Naive thymus-derived CD8-positive, alpha-beta T cell (primary cell): ENCODE measurements at places on chromosomes 3 and 15.

GRCh38 chr3:196677931-196678330 is 34.1 kb downstream of the CEP19 start:
- no peak for DNase-seq

- DNase-seq = no peak
These were observed 23.1 kb upstream of the MBNL1 start for GRCh38 chr3:152245498-152246170.

DNA sequence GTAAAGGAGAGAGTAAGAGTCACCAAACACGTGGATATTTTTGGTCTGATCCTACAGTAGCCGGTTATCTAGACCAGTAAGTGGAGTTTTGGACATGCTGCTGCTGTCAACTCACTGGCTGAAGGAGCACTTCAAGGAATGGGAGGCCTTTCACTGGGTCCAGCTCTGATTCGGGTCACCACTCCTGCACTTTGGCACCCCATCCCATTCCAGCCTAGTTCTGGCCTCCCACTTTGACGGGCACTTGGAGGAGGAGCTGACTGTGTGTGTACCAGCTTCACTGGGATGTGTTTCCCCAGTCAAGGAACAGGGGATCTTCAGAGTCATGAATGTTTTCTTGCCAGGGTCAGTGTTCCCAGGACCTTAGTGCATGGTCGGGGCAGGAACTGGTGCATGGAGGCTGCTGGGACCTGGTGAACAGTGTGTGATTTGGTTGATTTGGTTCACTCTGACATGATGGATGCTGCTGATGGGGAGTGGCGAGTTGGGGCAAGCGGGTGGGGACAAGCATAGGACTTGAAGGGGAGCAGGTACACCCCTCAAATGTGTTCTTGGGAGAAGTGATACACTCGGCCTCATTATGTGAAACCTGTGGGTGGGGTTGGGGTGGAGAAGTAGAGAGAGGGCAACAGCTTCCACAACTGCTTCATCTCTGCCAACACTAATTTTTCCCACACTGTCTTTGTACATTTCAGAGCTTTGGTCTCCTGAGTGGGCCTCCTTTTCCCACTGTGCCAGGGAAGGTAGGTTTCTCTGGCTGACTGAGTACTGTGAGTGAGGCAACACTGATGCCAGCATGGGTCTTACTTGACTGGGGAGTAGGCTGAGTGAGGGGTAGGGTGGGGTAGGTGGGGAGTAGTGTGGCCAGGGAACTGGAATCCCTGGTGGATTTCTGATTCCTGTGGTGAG is 64.0 kb downstream of the RGMA start:
- no peak for DNase-seq

GRCh38 chr15:31316135-31316795 is 10.4 kb upstream of the KLF13 start:
- DNase-seq = no peak

- no peak for DNase-seq
These were observed 125.5 kb downstream of the GREM1 start for GRCh38 chr15:32843219-32843815.

- DNase-seq = no peak
These were observed 30.6 kb upstream of the SLC6A6 start for GRCh38 chr3:14371573-14372474.

DNA sequence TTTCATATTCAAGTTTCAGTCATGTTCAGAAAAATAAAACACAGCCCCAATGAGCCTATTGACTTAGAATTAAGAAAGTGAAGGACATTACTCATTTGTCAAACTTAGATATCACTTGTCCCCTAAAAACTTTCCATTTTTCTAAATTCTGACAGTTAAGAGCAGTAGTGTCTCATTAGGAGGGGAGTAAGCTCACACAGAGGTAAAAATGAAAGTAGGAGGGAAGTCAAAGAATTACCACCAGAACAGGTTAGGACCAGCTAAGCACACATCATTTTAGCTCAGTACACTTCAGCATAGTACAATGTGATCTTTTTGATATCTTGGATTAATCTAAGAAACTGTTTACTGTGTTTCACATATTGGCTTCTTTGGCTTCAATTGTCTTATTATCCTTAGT is 64.3 kb downstream of the OSTN start:
- DNase-seq = no peak

- no peak for DNase-seq
These were observed 33.4 kb downstream of the FRMD4B start for GRCh38 chr3:69352305-69353087.

GRCh38 chr3:126039870-126040269 is 44.1 kb downstream of the SLC41A3 start:
- no peak for DNase-seq

GRCh38 chr15:80605591-80606150 is 89.4 kb upstream of the ABHD17C start:
- no peak for DNase-seq

DNA sequence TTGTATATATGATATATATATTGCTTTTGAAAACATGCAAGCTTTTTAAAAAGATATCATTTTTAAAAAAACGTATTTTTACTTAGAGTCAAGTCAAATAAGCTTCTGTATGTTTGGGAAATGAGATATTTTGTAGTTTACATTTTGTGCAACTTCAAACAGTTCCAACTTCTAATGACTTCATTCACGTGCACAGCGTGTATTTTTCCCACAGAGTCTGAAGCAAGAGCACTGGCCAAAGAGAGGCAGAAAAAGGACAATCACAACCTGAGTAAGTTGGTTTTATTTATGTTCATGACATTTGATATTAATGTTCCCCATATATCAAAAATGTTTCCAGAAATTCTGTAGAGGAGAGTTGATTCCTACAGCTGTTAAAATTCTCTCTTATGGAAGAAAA is 47.9 kb upstream of the SAMMSON start:
- DNase-seq = no peak

GRCh38 chr3:114892880-114893279 is 254.2 kb downstream of the ZBTB20 start:
- no peak for DNase-seq

- no peak for DNase-seq
These were observed 2.3 kb downstream of the EOGT start for GRCh38 chr3:69011096-69011730.

- DNase-seq = no peak
These were observed 195.4 kb downstream of the GOLGA6L6 start for GRCh38 chr15:20346082-20346805.

GRCh38 chr3:157100608-157101396 is 59.1 kb downstream of the CCNL1 start:
- no peak for DNase-seq

DNA sequence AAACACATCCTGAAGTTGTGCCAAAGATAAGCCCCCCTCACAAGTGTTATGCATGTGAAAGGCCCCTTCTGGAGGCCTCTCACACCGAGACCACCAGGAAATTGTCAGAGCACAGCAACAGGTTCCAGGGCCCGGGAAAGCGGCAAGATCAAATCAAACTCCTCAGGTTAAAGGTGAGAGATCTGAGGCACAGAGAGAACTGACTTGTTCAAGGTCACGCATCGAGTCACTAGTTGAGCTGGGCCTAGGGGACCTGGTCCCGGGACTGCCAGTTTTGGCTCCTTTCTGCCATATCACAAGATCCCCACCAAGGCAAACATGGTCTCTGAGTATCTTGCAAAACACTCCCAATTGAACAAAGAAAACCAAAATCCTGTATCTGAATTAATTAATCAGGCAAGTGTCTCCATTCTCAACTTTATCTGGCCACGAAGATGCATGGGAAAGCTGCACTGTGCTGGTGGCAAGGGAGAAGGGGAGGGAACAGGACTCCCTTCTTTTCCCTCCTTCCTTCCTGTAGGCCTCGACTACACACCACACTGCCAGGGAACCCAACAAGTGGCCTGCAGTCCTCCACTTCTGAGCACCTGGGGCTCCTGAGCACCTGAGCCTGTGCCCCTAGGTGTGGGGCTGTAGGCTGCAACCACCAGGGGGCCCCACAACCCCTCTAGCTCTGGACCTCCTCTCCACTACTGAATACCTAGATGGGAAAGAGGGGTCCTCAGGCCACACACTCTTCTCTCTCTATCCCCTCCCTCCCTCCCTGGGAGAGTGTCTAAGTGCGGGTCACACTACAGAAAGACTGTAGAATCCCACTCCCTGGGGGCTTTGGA is 37.3 kb downstream of the ANP32A start:
- peak; percentile 68 for DNase-seq

- DNase-seq = no peak
These were observed 50.0 kb upstream of the NPHP3 start for GRCh38 chr3:132772252-132772651.

DNA sequence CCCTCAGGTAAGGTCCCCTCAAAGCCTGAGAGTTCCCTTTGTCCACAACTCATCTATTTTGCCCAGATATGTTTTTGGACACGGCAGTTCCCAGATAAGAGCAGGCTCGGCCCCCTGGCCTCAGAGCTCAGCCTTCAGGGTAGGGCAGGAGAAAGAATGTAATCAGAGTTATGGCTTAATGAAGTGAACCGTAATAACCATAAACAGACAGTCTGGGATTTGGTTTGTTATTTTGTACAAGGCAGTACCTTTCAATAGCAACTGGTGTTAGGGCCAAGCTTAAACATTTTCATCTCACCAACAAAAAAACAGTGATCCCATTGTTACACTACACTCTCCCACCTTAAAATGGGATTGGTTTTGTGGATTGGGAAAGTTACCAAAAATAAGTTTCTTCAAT is 12.2 kb upstream of the ALDH1A3 start:
- no peak for DNase-seq

DNA sequence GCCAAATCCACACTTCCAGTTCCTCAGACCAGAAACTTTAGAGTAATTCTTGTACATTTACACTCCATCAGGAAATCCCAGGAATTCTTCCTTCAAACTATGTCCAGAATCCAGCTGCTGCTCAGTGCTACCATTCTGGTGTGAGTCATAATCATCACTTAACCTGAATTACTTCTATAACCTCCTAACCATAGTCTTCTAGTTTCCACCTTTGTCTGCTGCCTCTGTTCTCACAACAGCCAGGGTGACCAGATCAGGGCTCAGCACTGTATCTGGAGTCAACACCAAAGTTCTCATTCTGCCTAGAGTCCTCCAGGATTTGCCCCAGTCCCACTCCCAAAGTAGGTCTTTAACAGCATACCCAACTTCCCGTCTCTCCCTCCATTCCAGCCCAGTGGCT is 3.4 kb downstream of the CLDND1 start:
- no peak for DNase-seq

- no peak for DNase-seq
These were observed 46.9 kb upstream of the CSPG4 start for GRCh38 chr15:75759416-75760130.

- no peak for DNase-seq
These were observed 22.5 kb downstream of the RIOX2 start for GRCh38 chr3:97949743-97950142.

DNA sequence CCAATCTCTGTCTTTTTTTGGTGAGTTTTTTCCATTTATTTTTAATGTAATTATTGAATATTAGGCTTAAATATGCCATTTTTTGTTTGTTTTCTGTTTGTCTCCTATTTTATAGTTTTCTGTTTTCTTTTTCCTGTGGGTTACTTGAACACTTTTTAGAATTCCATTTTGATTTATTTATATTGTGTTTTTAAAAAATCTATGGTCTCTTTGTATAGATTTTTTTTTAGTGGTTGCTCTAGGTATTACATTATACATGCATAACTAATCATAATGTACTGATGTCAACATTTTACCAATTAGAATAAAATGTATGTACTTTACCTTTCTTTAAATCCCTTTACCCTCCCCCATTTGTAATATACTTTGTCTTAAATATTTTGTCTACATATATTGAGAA is 56.2 kb downstream of the RASA2 start:
- no peak for DNase-seq

DNA sequence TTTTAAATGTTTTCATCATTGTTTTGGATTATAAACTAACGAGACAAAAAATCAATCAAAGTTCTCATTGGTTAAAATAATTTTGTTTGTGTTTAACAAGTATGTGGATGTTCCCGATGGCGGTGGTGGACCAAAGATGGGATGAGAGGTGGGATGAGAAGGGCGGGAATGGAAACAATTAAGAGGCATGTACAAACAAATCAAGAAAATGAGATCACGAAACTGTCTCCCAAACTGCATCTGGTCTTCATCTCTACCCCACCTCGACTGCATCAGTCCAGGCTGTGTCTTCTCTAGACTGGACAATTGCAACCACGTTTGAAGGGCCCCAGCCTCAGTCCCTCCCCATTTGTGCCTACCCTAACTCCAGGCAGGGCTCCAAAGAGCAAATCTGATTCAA is 56.1 kb downstream of the SLC12A8 start:
- no peak for DNase-seq

DNA sequence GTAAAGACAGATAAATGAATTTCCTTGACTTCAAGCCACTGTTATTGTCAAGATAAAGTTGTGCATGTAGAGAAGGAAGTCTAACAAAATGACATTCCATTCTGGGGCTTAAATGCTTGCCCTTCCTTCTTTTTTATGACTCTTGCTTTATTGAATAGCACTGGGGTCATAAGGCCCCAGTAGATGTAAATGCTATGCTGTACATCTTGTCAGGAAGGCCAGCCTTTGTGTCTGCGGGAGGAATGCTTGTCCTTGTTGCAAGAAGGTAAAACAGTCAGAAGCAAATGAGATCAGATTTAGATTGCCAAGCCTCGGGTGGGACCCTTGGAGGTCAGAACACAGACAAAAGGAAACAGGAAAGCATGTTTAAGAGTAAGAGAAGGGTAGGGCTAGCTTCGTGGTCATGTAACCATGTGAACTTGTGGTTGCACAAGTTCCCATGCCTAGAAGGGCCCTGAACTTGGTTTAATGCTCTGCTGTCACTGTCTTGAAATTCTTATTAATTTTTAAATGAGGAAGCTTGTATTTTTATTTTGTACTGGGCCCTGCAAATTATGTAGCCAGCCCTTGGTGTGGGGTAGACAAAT is 81.5 kb downstream of the PPM1L start:
- no peak for DNase-seq

- DNase-seq = no peak
These were observed 33.0 kb downstream of the GOLIM4 start for GRCh38 chr3:168062679-168063078.

- no peak for DNase-seq
These were observed 671.9 kb upstream of the CBLB start for GRCh38 chr3:106540743-106541142.

GRCh38 chr15:62173215-62173614 is 8.1 kb upstream of the C2CD4B start:
- DNase-seq = no peak

- DNase-seq = no peak
These were observed 74.7 kb upstream of the COL6A6 start for GRCh38 chr3:130442284-130442683.

- DNase-seq = no peak
These were observed 35.4 kb upstream of the CBLB start for GRCh38 chr3:105904251-105904650.

- no peak for DNase-seq
These were observed 32.6 kb upstream of the SLC41A3 start for GRCh38 chr3:126116526-126116925.

- no peak for DNase-seq
These were observed 170.2 kb downstream of the SUCNR1 start for GRCh38 chr3:152043620-152044019.

GRCh38 chr15:63327648-63328421 is 50.4 kb downstream of the APH1B start:
- no peak for DNase-seq

- DNase-seq = no peak
These were observed 462.7 kb downstream of the PLOD2 start for GRCh38 chr3:145698250-145698649.
